ENCODE measurements at places on chromosomes 3 and 15. TPM values are rescaled to one million over a fixed set of nuclear protein-coding genes. Genes with fewer than 3 reads are reported as not detected.

Gene THPO
- 3.0 TPM for total RNA-seq

GRCh38 chr3:193174140-193174539, 66.9 kb upstream of the PLAAT1 start:
- H3K27ac ChIP-seq: no peak overlapping the region
- no peak overlapping the region for H3K4me3 ChIP-seq
- peak; percentile 1 for DNase-seq
- no peaks in the 10 kb centered on the region for H3K36me3 ChIP-seq
- no peaks in the 10 kb centered on the region for H3K4me1 ChIP-seq

Gene TRAT1
- not detected for total RNA-seq

DNA sequence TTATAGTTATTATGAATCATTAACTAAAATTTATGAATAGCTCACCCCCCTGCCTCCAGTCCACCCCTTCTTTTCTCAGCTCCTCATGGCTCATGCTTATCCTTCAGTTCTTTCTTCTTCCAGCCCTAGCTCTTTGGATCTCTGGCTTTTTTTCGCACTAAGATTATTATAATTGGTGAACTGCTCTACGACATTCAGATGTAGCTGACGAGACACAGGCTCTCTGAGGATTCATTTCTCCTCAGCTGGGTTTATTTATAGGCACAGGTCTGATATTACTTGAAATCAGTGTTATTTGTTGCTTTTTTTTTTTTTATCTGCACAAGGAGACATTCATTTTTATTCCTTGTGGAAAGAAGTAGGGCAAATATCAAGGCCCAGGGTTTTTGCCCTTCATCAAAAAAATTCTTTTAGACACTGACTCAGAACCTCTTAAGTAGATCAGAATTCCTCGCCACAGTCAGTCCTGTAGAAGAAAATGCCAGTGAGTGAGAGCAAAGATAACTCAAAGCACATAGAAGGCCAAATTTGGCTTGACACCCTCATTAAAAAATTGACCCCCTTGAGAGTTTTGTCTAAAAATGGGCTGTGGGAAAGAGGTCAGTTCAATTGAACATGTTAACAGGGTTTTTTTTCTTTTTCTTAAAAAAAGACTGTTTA, 106.6 kb downstream of the MYH15 start:
- DNase-seq: no peak
- H3K27me3 ChIP-seq: peaks cover 3% of the 10 kb centered on the region
- no peak overlapping the region for H3K4me3 ChIP-seq
- H3K27ac ChIP-seq: no peak overlapping the region

GRCh38 chr3:18562364-18563154, 137.4 kb upstream of the SATB1 start:
- no peak for DNase-seq
- H3K27ac ChIP-seq: no peak overlapping the region
- no peaks in the 10 kb centered on the region for H3K36me3 ChIP-seq
- no peaks in the 10 kb centered on the region for H3K27me3 ChIP-seq
- no peaks in the 10 kb centered on the region for H3K4me1 ChIP-seq
- no peak overlapping the region for H3K4me3 ChIP-seq

DNA sequence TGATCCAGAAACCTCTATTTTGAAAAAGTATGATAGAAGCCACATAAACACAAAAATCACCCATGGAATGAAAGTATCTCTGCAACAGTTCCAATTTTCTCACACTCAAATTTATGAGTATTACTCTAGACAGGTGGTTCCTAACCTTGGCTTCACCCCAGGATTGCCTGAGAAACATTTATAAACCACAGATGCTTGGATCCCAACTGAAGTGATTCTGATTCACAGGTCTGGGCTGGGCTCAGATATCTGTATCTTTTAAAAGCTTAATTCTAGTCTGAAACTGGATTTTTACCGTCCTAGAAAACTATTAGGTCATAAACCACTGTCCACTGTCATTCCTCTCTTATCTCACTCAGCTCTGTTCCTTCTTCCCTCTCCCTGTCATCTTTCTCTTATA, 7.4 kb upstream of the SST start:
- peaks cover 6% of the 10 kb centered on the region for H3K4me1 ChIP-seq
- H3K27ac ChIP-seq: no peak overlapping the region
- no peaks in the 10 kb centered on the region for H3K36me3 ChIP-seq
- no peak overlapping the region for H3K4me3 ChIP-seq

Measured in cardiac muscle cell (in vitro differentiated cells and primary cell).